ENCODE measurements at places on chromosomes 6 and 20.

GRCh38 chr20:34047917-34048316 lies 54.2 kb downstream of the RALY start:
- DNase-seq = no peak

- no peak for DNase-seq
These were observed 72.5 kb upstream of the SULF2 start for GRCh38 chr20:47857569-47858464.

DNA sequence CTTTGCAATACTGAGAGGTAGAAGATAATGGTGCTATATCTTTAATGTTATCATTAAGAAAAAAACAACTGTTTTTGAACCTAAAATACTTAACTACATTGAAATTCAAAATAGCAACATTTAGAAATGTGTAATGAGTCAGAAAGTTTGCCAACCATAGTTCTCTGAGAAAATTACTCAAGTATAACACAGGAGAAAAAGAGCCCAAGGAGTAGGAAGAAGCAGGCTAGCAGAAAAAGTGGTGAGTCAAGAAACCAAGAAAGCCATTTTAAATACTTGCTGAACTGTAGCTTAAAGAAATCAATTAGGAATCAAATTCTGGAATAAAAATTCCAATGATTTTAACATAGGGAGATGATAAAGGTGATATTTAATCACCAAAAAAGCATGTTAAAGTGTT lies 181.0 kb upstream of the RSPO3 start:
- DNase-seq = no peak

DNA sequence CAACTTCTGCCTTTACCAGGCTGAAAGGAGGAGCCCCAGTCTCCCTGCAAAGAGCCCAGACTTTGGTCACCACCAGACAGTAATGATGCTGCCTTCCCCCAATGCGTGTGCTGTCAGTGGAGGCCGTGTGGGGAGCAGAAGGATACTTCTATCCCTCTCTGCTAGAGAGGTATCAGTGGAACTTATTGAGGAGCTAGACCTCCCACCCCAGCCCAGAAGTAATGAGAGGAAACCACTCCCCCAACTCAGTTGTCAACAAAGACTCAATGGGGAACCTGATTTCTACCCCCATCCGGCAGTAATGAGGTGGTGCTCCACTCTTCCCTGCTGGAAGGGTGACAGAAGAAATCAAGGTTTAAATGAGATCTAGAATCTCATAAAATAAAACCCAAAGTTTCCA lies 4.4 kb upstream of the WFDC8 start:
- DNase-seq = no peak

- no peak for DNase-seq
These were observed 93.1 kb downstream of the OLIG3 start for GRCh38 chr6:137401088-137401487.

DNA sequence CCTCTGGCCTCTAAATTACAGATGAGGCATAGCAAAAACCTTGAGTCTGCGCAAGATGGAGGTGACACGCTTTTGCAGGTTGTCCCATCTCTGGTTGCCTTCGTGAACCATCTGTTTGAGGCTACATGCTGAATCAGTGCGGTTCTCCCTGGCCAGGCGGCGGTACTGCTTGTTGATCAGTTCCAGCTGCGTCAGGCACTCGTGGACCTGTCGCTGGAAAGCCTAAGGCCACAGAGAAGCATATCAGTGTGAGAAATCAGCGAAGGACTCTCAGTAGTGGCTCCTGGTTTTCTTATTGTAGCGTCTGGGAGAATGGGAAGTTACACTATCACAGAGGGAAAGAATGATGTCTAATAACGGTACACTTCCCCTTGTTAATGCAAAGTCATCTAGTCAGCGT lies 344.4 kb downstream of the ESR1 start:
- DNase-seq = no peak

GRCh38 chr6:136723780-136724179 lies 68.5 kb downstream of the MAP3K5 start:
- DNase-seq = no peak

DNA sequence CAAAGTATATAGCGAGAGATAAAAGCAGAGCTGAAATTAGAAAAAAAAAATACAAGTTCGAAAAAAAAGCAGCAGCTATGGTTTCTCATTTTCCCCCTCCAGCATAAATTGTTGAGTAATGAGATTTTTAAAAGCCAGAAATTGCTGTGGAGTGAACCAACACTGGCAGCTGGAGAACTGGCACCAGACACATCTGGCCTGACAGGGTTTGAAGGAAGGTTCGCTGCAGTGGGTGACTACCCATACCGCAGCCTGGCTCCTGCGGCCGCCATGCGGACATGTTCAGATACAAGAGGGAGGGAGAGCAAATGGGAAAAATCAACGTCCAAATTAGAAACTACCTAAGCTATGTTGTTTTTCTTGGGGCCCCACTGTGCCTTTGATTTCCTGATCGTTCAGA lies 3.3 kb downstream of the APCDD1L start:
- no peak for DNase-seq

GRCh38 chr6:163565140-163565539 lies 150.6 kb downstream of the QKI start:
- DNase-seq = peak; percentile 89

- DNase-seq = no peak
These were observed 106.5 kb downstream of the THEMIS start for GRCh38 chr6:127794405-127794804.

DNA sequence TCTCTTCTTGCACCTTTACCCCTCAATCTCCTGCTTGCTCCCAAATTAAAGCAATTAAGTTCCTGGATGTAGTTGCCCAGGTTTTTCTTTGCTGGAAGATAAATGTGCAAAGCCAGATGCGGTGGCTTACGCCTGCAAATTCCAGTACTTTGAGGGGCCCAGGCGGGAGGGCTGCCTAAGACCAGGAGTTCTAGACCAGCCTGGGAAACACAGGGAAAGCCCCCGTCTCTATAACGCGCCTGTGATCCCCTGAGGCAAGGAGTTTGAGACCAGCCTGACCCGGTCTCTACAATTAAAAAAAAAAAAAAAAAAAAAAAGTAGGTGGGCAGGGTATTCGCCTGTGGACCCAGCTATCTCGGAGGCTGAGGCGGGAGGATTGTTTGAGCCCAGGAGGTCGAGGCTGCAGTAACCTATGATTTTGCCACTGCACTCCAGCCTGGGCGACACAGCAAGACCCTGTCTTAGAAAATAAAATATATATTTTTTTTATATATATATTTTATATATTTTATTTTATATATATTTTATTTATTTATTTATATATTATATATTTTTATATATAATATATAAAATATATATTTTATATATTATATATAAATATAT lies 461 bp upstream of the DCDC2 start:
- DNase-seq = no peak

DNA sequence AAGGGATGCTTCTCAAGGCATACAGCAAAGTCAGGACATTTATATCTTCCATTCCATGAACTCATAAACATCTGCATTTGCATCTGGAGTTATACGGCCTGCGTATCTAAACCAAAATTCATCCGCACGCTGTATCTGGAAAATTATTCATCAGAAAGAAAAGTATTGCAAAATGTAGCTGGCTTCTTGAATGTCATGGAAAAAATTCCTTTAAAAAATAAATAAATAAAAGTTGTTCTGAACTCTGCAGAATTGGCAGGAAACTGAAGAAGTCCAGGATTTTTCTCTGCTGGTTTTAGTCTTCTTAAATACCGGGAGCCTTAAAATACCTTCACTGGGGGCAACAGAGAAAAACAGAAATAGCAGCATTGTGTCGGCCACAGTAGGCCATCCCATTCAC lies 23.7 kb upstream of the FOXF2 start:
- no peak for DNase-seq

GRCh38 chr6:25125736-25126135 lies 153.4 kb upstream of the CARMIL1 start:
- DNase-seq = no peak
